ENCODE measurements at places on chromosomes 13 and 19. TPM values are rescaled to one million over a fixed set of nuclear protein-coding genes. Genes with fewer than 3 reads are reported as not detected.

SLC6A16 gene
- under 0.01 TPM for total RNA-seq

FCAR gene
- total RNA-seq, result not detected

FPR3 gene
- total RNA-seq, result not detected

CD209 gene
- total RNA-seq, result not detected

ERFL gene
- total RNA-seq, result not detected

TICAM1 gene
- total RNA-seq, result 4.3 TPM

ZNF302 gene
- total RNA-seq, result 6.4 TPM

NXNL1 gene
- total RNA-seq, result not detected
